ENCODE measurements at places on chromosomes 2 and 18.

DNA sequence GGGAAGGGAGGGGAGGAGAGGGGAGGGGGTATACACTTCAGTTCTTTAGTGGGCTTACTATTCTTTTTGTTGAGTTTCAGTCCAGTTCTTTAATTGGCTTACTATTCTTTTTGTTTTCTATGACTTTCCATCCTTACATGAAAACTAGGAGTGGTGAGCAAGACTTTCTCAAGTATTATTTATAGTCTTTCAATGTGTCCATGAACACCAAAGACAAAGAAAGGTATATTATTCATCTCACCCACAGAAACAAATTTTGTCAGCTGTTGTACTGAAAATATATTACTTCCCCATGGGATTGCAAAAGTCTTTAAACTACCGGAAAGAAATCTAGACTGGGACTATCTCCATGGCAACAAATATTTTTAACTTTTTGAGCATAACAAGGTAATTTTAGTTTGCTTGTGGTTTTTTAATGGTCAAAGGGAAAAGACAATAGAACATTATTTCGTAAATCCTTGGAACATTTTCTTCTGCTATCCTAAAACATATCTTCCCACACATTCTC lies 17.6 kb downstream of the ADAM17 start:
- no peak for DNase-seq

DNA sequence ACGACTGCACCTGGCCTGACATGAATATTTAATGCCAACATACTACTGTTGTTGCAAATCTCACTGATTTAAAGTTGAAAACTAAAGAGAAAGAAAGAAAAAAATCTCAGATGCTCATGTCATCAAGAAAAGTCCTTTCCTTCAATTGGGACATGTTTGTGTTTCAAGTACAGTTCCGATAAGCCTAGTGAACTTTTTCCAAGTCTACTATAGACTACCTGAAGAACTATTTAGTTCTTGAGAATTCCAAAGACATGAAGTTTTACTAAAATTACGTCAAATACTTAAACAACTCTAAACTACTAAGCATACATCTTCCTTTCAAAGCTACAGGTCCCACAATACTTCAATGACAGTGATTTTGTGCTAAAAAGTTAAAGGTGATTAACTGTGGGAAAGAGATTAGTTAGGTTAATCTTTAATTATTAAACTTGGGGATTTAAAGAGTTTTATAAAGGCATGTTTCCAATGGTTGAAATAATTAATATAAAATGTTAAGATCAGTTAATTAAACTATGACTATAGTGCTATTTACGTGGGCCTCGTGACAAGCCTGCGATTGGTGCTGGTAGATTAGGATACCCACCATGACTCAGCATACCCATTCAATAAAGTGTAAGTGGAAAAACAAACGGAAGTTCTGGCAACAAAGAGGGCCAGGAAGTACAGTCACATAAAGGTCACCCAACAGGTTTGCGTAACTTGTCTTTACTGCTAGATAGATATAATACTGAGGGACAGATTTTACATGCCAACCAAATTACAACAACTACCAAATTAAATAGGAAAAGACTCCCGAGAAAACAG lies 55.5 kb downstream of the SEPTIN10 start:
- DNase-seq: no peak

- no peak for DNase-seq
Measured at GRCh38 chr2:176464886-176465564, 195.8 kb downstream of the MTX2 start.

- DNase-seq: peak; percentile 59
Measured at GRCh38 chr2:85888020-85888683, 638 bp downstream of the ST3GAL5 start.

DNA sequence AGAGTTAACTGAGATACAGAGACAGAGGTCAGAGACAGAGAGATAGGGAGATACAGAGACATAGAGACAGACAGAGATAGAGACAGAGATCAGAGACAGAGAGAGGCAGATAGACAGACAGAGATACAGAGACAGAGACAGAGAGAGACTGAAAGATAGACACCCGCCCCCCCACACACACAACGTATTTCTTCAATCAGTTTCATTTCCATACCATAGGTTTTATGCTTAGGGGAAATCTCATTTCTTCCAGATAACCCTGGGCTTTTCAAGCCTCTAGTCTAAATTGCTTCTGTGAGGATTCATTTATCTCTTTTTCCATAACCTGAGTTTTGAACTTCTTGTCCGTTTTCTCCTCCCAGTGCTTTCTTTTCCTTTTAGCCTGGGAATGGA lies 94.6 kb downstream of the CD8B2 start:
- DNase-seq: no peak

DNA sequence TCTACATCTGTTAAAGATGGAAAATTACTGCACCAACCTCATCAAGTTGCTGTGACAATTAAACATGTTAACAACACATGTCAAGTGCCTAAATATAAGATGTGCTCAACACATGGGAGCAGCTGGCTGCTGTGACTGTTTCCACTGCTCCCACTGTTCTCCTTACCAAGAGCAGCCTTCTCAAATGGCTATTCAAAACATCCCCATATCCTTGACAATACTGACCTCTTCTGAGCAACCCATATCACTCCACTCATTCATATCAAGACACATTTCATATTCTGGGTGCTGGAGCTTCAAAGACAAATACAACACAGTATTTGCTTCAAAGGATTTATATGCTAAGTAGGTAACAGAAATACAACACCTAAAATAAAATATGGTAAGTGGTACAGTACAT lies 60.3 kb downstream of the PIAS2 start:
- DNase-seq: peak; percentile 61
